ENCODE measurements at places on chromosomes 1 and 21.

DNA sequence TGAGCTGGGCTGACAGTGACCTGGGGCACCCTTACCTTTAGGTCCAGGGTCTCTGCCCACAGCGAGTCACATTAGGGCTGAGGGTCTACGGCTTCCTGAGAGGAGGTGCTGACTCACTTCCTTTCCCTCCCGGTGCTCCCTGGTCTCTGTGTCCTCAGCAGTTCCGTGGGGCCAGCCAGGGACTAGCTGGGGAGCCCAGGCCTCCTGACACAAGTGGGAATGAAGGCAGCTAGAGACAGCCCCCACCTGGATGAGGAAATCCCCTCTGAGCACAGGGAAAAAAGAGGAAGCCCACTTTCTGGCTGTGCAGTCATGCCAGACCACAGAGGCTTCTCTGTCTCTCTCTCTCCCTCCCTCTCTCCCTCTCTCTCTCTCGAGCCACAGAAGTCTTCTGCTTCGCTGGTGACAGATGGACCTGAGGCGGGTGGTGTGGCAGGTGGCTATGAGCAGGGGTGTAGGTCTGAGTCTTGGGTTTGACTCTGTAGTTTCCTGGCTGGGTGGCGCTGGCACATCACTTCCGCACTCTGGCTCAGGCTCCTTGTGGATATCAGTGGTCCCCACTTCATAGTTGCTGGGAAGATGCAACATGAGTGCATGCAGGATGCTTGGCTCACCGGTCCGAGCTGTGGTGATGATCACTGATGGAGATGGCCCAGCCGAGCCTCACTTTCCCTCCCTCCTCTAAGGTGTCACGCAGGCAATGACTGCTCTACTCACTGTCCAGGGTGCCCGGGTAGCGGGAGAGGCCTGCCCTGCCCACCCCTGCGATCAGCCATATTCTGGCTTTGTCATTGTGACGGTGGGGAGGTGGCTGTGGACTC is 3.5 kb downstream of the SLC66A1 start:
- DNase-seq = peak; percentile 42

GRCh38 chr1:181015251-181015615 is 7.4 kb downstream of the STX6 start:
- DNase-seq = no peak

GRCh38 chr1:84944767-84945486 is 51.9 kb upstream of the LPAR3 start:
- peak; percentile 96 for DNase-seq

DNA sequence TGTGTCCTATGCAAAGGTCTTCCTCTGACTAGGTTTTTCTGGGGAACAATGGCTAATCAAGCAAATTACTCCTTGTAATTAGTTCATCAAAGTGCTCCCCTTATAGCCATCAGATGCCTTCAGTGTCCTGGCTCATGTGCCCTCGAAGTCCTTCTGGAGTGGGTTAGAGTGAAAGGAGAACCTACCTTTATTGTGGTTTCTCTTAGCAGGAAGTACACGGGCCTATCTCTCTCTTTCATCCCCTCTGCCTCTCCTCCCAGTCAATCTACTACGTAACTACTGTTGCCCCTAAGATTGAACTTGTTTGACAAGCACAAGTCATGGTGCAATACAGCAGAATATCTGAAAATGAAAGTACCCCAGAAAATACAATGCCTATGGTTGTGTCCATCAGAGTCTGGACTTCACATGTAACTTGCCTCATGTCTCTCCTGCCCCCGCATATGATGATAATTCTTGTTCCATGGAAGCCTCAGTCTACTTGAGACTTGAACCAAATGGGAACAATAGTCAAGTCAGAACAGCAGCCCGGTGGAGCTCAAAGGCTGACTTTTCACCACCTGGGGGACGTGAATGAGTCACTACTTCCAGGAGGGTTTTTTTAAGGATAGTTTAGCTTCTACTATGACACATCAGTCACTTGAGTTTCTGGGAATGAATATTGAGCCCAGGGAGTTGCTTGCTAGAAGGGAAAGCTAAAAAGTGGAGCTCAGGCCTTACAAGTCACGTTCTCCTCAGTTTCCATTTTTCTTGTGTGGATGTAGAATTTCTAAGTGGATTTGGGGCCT is 243.6 kb downstream of the TNR start:
- DNase-seq = no peak

GRCh38 chr21:25304611-25305010 is 302.7 kb downstream of the MRPL39 start:
- DNase-seq = no peak

DNA sequence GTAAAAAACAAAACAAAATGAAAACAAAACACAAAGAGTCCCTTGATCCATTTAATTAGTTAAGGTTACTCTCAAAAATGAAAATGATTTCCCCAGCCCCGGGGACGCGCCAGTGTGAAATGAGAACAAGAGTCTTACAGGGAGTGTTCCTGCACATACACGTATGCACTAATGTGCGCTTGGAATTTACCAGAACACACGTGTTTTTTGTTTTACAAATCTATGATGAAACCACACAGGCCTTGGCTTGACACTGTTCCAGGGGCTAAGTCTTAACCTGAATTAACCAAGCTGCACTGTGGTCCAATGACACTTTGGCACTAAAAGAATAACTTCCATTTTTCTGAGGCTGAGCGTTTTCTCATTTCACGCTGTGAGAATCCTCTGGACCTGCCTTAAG is 63.7 kb downstream of the SLC45A1 start:
- peak; percentile 27 for DNase-seq

- DNase-seq = no peak
Measured at GRCh38 chr1:113784104-113784779, 25.0 kb upstream of the PHTF1 start.

DNA sequence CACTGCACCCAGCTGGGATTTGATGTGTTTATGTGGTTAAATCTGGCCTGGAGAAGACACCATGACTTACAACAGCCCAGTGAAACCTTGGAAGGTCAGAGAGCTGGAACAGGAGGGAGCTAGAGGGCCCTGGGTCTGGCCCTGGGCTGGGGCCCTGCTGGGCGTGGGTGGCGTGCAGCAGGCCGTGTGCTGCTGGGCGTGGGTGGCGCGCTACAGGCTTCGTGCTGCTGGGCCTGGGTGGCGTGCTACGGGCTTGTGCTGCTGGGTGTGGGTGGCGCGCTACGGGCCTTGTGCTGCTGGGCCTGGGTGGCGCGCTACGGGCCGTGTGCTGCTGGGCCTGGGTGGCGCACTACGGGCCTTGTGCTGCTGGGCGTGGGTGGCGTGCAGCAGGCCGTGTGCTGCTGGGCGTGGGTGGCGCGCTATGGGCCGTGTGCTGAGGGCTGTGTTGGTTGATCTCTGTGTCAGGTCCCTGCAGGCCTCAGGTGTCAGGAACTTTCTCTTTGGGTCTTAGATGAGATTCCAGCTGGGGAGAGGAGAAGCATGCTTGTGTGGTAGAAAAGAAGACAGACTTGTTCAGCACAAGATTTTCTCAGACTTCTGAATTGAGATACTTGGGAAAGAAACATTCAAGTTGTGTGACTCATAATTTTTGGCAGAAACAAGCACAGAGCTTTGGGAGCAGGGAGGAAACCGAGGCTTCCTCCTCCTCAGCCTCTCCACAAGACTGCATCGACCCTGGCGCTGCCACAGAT is 66.0 kb downstream of the COL18A1 start:
- DNase-seq = peak; percentile 92

GRCh38 chr1:161763522-161764098 is 2.5 kb upstream of the ATF6 start:
- no peak for DNase-seq
